ENCODE measurements at places on chromosomes 4 and X.
A peak's percentile ranks its signal among the peaks of the same experiment; 100 is the strongest.

GRCh38 chr4:19455196-19455595, 796.5 kb upstream of the SLIT2 start:
- no peak for DNase-seq

DNA sequence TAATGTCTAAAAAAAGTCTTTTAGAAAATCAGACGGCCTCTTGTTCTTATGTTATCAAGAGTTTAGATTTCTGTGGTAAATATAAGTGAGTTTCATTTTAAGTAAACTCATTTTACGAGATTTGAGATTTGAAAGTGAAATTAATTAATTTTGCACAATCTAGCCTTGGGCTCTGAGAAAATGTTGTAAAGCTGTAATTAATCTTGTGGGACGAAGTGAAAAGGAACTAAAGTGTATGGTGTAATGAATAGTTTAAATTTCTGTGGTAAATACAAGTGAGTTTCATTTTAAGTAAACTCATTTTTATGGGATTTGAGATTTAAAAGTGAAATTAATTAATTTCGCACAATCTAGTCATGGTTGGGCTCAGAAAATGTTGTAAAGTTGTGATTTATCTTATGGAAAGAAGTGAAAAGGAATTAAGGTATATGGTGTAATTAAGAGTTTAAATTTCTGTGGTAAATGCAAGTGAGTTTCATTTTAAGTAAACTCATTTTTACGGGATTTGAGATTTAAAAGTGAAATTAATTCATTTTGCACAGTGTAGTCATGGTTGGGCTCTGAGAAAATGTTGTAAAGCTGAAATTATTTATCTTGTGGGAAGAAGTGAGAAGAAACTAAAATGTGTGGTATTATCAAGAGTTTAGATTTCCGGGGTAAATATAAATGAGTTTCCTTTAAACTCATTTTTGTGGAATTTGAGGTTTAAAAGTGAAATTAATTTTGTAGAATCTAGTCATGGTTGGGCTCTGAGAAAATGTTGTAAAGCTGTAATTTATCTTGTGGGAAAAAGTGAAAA, 1.6 kb downstream of the SCML1 start:
- DNase-seq, result no peak

DNA sequence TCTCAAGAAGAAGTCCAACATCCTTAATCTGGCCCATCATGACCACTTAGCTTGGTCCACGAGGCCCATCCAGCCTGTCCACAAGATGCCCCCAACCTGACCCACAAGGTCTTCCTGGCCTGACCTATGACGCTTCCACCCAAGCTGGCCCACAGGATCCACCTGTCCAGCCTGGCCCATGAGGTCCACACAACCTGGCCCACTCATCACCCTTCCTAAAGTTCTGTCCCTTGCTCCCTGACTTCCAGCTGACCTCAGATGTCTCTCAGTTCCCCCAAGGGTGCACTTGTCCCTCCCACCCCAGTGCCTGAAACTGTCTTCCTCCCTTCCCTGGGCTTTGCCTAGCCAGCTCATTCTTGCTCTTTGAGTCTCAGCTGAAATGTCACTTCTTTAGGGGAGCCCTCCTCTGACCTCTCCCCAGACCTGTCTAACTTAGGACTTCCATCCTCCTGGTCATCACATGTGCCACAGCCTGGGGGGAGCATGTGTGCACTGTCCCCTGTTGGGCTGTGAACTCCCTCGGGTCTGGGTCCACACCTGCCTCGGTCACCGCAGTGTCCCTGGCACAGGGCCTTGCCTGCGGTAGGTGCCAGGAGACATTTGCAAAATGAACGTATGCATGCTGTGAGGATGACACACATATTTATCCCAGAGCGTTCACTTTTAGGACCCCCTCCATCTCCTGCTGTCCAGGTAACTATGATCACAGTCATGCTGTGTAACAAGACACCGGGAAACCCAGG, 61.7 kb downstream of the EVC start:
- DNase-seq, result no peak

DNA sequence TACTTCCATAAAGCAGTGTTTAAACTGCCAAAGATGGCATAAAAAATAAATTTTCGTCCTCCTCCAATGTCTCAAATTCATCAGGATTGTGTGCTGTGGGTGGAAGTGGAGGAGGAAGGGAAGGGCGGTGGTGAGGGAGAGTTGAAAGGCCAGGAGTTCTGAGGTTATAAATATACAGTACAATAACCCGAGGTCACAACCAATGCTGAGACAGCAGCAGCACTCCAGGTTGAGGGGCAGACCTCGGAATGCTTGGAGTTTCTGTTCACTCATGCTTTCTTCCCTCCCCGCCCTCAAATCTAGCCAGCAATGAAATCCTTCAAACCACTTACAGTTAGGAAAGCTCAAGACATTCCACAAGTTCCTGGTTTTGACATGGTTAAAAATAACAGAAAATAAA, 134.0 kb upstream of the SMAD1 start:
- no peak for DNase-seq

DNA sequence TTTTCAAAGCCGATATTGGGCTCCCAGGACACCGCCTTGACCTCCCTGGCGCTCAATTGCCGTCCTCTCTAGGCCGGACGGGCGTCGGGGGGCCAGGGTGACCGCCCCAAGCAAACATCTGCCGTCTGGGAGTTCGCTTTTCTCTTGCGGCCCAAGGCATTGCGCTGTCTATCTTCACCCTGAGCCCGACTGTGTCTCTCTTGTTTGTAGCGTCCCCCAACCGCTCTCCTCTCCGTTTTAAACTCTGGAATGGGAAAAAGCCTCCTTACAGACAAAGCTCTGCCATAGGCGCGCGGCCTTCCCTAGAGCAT, 551 bp upstream of the ARX start:
- DNase-seq, result no peak

DNA sequence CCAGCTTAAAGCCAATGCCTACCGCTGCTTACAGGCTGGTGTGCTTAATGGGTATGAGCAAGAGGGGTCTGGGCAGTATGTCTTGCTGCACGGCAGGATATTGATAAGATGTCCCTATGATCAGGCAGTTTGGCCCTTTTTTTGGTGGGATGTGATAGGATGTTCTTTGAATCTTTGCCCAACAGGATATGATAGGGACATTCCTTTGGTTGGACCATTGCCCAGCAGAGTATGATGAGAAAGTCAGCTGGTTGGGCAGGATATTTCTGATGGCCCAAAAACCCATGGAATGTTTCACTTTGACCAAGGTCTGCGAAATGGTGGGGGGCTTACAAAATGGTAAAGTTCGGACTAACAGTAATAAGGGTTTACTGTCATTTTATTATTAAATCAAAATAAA, 1060.6 kb downstream of the STIM2 start:
- DNase-seq, result no peak

GRCh38 chrX:19245711-19246269, 97.9 kb upstream of the PDHA1 start:
- no peak for DNase-seq

DNA sequence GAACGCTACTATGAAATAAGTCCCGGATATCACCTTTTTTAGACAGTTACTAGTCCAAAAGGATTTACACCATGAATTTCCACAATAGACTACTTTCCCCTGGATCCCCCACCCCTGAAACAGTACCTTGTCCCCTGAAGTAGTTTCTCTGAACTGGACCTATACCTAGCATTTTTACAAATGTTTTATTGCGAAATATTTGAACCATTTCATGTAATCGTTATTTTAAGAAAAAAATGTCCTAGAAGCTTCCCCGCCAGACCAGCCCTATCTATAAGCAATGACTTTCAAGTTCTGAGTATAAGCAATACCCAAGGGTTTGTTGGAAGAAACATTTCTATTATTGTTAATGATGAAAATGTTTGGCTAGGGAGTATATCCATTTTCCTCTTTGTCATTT, 517.8 kb upstream of the IGFBP7 start:
- no peak for DNase-seq

DNA sequence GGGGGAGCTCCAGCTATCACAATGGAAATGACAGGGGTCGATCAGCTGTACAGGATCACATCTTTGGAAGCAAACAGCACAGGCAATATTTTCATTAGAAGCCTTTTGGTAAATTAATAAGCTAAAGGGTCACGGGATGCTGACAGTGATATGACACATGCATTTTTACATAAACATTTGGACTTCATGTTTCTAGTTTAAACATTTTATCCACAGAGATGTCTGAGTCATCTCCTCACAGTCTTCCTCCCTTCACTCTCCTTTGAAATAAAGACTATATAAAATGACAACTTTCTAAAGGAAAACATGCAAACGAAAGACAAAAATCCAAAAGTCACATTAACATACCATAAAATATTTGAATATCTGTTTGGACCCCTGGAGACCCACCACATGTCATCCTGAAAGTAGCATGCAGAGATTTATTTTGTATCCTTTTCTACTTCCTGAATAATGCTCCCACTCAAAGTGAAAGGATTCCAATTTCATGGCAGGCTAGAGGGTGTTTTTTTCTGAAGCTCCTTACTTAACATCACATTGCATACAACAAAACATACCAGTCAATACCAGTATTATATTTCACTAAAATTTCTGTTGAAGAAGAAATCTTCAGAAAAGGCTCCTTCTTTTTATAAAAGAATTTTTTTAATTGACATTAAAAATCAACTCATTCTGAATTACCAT, 200.1 kb upstream of the PPARGC1A start:
- DNase-seq, result no peak

DNA sequence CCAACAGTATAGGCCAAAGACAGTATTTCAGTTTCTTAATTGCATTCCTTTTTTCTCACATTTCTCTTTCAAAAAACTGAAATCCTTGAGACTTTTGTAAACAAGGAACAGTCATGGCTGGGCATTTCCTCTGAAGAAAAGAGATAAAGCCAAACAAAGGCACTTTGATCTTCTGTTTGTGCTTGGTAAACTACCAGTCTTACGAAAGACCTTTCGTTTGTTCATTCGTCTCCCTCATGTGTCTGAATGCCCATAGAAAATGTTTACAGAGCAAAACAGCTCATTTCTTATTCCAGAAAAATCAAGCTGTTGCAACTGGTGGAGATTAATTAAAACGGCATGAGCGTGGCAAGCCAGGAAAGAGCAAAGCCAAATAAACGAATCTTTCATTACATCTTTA, 178.0 kb downstream of the GASK1B start:
- DNase-seq, result no peak

DNA sequence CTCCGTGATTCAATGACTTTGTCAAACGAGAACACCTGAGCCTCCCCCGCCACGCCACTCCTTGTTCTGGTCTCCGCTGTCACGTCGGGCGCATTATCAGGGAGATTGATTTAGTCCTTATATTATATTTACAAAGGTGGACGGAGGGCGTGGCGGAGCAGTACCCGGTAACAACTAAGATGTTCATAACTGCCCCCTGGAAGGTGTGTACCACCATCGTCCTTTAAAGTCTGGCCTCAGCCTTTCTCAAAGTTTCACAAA, 284.2 kb downstream of the PACRGL start:
- DNase-seq, result no peak

DNA sequence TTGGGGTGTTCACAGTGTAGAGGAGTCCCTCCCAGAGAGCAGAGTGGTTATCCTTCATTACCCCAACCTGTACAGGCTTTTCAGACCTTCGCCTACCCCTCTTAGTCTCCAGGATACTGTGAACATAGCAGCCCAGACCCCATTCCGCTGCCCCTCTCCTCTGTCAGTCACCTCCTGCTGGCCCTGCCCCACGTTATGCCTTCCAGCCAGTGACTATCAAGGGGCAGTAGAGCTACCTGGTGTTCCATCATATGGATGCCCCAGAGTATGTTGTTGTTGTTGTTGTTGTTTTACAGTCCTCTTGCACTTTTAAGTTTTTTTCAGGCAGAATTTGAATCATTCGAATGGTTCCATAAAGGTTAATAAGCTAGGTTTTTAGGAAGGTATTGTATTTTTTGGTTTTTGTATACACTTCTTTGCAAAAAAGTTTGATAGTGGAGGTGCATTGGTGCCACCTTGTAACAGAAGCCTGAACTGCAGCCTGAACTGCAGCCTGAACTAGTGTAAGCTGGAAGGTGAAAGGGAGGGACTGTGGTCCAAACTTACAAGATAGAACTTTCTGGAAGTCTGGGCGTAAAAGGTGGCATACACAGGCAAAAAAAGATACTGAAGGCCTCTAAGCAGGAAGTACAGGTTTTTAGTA, 101.4 kb upstream of the RAB40AL start:
- no peak for DNase-seq

- DNase-seq, result peak; percentile 13
These were observed 28.8 kb downstream of the PPP2R3B start for GRCh38 chrX:357693-358471.

Data from activated effector memory CD4-positive, alpha-beta T cell treated with Interleukin-2 at 50 U/mL for 16 hours (primary cell).